Chondrocyte (in vitro differentiated cells): ENCODE measurements at places on chromosomes 5 and 9. TPM values are rescaled to one million over a fixed set of nuclear protein-coding genes. Genes with fewer than 3 reads are reported as not detected.

CMYA5 gene
- total RNA-seq, result 0.36 to 0.60 TPM (median 0.58 TPM) in 3 replicates

- peaks cover 81% of the 10 kb centered on the region for H3K4me1 ChIP-seq
- H3K4me3 ChIP-seq, result no peak overlapping the region
- H3K27ac ChIP-seq, result peak overlapping the region; percentile 94
Observed at GRCh38 chr5:154214371-154215106, 24.0 kb downstream of the GALNT10 start.

SPAG8 gene
- total RNA-seq, result 0.30 to 3.3 TPM (median 0.82 TPM) in 3 replicates

S100Z gene
- not detected in 3 replicates for total RNA-seq

DNA sequence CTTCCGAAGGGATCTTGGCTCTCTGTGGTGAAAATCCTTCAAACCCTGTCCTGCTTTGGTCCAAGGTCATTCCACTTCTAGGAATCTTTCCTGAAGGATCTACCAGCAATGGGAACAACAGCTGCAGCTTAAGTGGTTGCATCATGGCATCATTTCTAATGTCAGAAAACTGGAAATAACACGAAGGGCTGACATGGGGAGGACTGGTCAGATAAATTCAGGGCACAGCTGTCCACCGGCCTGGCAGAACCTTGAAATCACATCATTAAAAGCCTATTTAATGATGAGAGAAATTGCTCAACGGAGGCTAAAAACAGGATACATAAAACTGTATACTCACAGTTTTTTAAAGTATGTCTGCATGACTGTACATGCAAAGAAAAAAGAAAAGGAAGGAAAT is 28.3 kb downstream of the OLFML2A start:
- no peak overlapping the region for H3K27ac ChIP-seq
- no peak for DNase-seq
- H3K27me3 ChIP-seq, result no peaks in the 10 kb centered on the region
- H3K4me3 ChIP-seq, result no peak overlapping the region
- H3K36me3 ChIP-seq, result peaks cover 20% of the 10 kb centered on the region

DNA sequence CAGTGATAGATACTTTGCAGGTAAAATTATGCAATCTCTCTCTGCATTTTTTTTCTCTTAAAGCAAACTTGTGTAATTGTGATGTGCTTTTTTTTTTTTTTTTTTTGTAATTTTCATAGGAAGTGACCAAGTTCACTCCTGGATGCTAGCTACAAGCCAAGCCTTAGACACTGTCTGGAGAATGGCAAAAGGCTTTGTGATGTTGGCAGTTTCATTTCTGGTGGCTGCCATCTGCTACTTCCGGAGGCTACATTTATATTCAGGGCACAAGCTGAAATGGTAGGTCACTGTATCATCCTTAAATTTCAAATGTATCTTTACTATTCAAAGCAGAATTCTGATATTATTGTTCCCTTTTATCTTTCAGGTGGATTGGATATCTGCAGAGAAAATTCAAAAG is 19.3 kb downstream of the OTULINL start:
- H3K4me1 ChIP-seq, result no peaks in the 10 kb centered on the region
- H3K4me3 ChIP-seq, result no peak overlapping the region
- H3K36me3 ChIP-seq, result peaks cover 2% of the 10 kb centered on the region
- H3K27me3 ChIP-seq, result no peaks in the 10 kb centered on the region
- DNase-seq, result no peak
